ENCODE measurements at places on chromosomes 1 and 21. TPM values are rescaled to one million over a fixed set of nuclear protein-coding genes. Genes with fewer than 3 reads are reported as not detected.

Gene HENMT1
- 16.9 TPM for total RNA-seq

Gene ATP5PO
- total RNA-seq = 50.8 TPM

Gene FMN2
- total RNA-seq = 6.5 TPM

Gene FCRL4
- 5.8 TPM for total RNA-seq

Gene ZNF683
- total RNA-seq = 1.4 TPM

Gene CRNN
- total RNA-seq = 0.72 TPM

Gene POU3F1
- total RNA-seq = not detected

Gene LYPD8
- total RNA-seq = not detected

Gene WDR77
- total RNA-seq = 16.1 TPM

Gene GJA9
- total RNA-seq = 1.7 TPM

Data from umbilical cord (tissue), 2 donors.